Activated CD8-positive, alpha-beta memory T cell treated with anti-CD3 and anti-CD28 coated beads, Interleukin-2, amount 10 ng/mL, durations not matched to agents 7 days and 5 days (primary cell): ENCODE measurements at places on chromosomes 2 and 18.

- DNase-seq, result no peak
Measured at GRCh38 chr18:371609-371982, 103.7 kb upstream of the THOC1 start.

DNA sequence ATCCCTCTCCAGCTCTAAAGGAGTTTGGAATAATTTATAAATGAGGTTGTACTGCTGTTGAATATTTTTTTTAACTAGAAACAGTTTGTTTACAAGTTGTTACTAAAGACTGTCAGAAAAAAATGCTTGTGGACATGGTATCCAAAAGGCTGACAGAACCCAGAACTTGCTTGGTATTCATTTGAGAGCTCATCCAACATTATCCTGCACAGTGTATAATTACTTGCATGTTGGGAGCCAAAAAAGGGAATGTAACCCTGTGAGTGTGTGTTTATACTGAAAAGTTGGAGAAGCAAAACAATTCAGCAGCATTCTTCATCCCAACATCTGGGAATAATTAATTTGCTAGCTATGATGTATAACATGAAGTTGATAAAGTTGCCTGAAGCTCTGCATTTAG, 42.1 kb upstream of the EHBP1 start:
- DNase-seq, result no peak

DNA sequence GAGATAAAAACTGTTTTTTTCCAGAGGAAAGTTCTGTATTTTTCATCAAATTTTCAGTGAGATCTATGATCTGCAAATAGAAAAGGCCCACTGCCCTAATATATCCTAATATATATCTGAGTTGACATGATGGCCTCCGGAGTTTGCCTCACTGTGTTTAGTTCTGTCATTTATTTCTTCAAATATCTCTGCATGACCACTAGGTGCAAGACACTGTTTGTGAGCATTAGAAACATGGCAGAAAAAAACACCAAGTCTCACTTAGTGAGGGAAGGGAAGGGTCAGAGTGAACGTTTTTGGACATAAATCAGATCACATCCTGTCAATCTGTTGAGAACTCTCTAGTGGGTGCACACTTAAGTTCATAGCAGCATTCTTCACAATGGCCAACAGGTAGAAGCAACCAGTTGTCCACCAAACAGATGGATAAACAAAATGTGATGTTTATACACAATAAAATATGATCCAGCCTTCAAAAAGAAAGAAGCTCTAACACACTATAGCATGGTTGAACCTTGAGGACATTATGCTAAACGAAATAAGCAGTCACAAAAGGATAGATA, 53.4 kb downstream of the SPIRE1 start:
- no peak for DNase-seq

- no peak for DNase-seq
Measured at GRCh38 chr18:65994302-65994701, 243.5 kb downstream of the CDH7 start.

DNA sequence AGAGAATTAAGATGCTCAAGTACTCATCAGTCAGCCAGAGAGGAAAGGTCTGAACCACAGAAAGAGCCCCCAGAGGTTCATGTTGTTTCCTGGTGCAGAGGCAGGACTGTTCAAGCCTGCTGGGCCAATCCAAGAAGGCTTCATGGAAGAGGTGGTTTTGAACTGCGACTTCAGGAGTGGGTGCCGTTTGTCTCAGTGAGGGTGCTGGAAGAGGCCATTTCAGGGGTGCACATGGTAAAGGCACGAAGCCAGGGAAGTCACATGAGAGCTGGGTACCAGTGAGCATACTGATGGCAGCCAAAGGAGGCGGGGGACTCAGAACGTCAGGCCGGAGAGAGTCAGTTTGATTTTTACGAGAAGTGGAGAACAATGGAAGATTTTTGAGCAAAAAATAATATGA, 55.5 kb downstream of the EMILIN2 start:
- DNase-seq, result no peak

DNA sequence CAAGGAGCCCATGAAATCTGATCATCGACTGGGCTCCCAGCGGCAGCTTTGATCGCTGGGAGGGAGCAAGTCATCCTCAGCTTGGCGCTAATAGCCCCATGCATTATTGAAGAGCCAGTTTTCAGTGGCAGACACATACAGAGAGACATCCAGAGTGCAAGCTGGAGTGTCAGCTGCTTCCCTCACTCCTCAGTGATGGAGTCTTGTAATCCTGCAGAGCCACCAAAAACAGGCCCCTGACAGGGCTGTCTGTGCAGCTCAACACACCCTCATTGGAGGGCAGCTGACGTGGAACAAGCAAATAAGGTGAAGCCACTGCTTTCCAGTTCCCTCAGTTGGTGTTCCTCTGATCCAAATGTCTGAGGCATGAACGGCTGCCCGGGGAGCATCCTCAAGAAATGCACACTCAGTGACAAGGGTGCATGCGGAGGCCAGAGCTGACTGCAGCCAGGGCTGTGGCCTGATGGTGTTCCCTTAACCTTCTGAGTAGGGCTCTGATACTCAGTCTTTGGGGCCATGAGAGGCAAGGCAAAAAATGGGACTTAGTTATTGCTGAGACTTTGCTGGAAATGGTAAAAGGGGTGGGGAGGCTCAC, 97.4 kb downstream of the RHOB start:
- DNase-seq, result no peak

DNA sequence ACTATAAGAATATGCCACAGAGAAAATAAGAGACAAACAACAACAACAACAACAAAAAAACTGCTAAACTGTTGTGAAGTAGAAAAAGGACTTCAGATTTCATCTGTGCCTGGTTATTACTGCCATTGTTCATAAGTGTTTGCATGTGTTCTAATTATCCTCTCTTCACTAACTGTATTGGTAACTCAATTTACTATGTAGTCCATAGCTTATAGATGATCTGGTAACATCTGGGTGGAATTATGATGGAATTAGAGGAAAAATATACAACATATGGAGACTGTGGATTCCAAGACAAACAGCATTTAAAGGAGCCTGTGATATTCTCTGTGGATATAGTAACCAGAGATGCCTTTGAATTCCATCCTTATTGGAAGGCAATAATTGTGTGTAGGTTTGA, 1891.5 kb upstream of the PIK3C3 start:
- no peak for DNase-seq

DNA sequence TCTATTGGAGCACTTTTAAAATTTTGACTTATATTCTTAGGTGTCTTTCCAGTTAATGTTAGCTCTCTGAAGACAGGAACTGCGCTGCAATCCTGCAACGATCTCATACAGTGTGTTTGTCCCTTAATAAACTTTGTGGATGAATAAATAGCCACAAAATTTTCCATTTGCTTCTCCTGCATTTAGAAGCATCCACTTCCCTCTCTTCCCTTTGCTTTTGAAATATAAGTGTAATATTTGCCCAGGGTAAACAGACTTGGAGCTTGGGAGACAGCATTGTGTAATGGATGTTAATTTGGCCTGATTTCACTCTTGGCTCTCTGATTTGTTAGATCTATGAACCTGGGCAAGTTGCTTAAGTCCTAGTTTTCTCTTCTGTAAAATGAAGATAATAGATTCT, 58.2 kb upstream of the CD28 start:
- no peak for DNase-seq

- DNase-seq, result no peak
Measured at GRCh38 chr2:112321375-112322320, 46.3 kb downstream of the ZC3H6 start.

GRCh38 chr2:206535260-206535986, 92.1 kb downstream of the ADAM23 start:
- DNase-seq, result no peak

DNA sequence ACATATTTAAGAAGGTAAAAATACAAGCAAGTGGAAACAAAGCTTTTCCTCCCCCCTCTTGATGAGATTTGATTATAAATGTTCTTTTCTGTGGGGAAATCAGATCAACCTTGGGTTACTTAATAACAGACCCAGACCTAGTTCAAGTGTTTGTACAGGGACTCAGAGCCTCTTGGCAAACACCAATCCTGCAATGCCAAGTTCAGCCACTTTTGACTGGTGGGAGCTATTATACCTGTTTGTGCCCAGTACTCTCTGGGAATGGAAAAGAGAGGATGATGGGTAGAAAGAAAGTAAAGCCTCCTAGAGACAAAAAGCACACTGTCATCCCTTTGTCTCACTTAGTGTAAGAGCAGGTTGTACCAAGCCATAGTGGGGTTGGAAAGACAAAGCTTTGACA, 63.8 kb upstream of the EPHA4 start:
- no peak for DNase-seq

- DNase-seq, result no peak
Measured at GRCh38 chr2:172296267-172297046, 130.9 kb upstream of the ITGA6 start.

DNA sequence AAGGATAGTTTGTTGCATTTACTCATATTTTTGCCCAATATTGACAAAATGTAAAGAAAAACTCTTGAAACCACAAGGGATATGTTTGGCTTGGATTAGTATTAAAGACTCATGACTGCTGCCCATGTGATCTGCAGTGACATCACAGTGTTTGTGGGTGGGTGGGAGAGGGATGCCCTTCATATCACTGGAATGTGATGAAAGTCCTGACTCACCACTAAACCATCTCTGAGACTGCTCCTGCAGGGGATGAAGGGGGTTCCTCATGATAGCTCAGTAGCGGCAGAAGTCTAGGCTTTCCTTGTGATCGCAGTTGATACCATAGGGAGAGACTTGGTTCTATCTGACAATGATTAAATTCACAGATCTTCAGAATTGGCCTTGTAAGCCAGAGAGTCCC, 451.2 kb downstream of the CNTNAP5 start:
- no peak for DNase-seq

DNA sequence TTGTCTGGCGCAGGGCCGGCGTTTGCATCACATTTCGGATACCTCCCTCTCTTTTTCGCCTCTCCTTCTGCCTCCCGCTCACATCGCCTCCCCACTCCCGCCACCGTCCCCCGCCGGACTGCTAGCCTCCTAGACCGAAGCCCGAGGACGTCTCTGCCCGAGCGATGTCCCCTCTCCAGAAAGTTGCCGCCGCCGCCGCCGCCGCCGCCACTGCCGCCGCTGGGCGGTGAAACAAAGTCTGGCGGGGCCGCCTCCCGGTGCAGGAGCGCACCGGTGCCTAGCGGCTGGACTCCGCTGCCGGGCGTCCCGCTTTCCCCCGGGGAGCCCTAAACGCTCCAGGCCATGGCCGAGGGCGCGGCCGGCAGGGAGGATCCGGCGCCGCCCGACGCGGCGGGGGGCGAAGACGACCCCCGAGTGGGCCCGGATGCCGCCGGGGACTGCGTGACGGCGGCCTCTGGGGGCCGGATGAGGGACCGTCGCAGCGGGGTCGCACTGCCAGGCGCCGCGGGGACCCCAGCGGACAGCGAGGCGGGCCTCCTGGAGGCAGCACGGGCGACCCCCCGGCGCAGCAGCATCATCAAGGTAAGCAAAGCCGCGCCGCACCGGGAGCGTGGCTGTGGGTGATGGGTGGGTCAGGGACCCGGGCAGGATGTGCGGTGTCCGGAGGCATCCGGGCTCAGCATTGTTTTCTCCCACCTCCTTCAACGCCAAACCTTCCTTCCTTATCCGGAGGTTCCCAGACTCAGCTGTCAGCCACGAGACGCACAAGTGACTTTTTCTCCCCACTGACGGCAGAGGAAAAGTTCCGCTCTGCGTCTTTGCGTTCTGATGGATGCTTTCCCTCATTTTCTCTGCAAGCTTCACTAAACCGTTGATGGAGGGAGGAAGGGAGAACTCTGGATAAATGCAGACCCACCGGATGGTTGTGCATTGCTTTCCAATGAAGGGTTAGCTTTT, 643 bp downstream of the PLCL1 start:
- DNase-seq, result peak; percentile 41

DNA sequence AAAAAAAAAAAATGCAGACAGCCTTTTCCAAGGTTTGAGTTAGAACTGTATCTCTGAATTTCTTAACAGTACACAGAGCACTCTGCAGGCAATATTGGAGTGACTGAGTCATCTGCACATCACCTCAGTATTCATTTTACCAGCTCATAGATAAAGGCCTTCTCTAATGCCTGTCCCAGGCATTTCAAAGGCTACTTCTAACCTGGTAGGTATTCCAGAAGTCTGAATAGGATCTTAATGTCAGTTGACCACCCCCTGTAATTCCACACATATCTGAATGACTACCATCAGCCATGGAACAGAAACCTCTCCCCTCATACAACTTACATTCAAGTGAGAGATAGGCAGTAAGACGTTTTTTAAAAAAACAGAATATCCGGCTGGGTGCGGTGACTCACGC, 9.0 kb downstream of the METTL21A start:
- no peak for DNase-seq

- no peak for DNase-seq
Measured at GRCh38 chr18:45133276-45133675, 452.6 kb downstream of the SETBP1 start.

- DNase-seq, result peak; percentile 62
Measured at GRCh38 chr2:201235860-201236811, 24.2 kb upstream of the CASP8 start.

DNA sequence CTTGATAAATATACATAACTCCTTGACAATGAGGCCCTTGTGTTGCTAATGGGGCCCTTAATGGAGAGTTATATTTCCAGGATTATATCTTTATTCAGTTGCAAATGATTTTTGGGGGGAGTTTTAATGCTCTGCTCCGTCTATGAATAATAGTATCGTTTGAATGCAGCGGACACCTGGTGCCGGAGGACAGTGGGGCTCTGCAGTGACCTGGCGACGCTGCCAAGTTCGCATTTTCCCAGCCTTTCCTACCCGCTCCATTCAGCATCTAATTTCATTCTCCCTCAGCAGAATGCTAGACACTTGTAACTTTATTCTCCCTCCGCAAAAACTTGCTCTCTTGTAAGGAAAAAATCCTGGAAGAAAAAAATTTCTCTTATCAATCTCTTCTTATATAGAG, 257.6 kb upstream of the SALL3 start:
- DNase-seq, result no peak

GRCh38 chr2:217912098-217913024, 90.4 kb downstream of the TNS1 start:
- DNase-seq, result no peak

GRCh38 chr18:24860978-24861680, 400.7 kb downstream of the HRH4 start:
- no peak for DNase-seq

- peak; percentile 23 for DNase-seq
Measured at GRCh38 chr2:128568106-128568505, 249.4 kb upstream of the HS6ST1 start.

- no peak for DNase-seq
Measured at GRCh38 chr2:43073401-43073825, 153.0 kb downstream of the ZFP36L2 start.

DNA sequence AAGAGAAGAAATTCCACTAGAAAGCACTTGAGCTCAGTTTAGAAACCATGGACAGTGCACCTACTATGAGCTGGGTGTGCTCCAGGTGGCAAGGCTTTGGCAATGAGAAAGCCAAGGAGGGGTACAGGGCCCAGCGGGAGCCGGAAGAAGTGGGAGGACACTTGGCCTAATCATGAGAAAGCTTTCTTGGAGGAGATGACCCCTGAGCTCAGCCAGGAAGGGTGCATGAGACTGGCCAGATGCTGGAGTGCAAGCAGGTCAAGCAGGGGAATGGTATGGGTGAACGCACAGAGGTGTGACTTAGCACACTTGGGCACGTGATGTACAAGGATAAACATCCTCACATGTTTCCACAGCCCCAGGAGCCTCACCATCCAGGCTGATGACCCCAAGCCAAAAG, 97.2 kb upstream of the GLI2 start:
- DNase-seq, result no peak

GRCh38 chr2:161964160-161964559, 109.9 kb downstream of the DPP4 start:
- DNase-seq, result no peak
